Iris pigment epithelial cell (primary cell): ENCODE measurements at places on chromosomes 4 and X.

DNA sequence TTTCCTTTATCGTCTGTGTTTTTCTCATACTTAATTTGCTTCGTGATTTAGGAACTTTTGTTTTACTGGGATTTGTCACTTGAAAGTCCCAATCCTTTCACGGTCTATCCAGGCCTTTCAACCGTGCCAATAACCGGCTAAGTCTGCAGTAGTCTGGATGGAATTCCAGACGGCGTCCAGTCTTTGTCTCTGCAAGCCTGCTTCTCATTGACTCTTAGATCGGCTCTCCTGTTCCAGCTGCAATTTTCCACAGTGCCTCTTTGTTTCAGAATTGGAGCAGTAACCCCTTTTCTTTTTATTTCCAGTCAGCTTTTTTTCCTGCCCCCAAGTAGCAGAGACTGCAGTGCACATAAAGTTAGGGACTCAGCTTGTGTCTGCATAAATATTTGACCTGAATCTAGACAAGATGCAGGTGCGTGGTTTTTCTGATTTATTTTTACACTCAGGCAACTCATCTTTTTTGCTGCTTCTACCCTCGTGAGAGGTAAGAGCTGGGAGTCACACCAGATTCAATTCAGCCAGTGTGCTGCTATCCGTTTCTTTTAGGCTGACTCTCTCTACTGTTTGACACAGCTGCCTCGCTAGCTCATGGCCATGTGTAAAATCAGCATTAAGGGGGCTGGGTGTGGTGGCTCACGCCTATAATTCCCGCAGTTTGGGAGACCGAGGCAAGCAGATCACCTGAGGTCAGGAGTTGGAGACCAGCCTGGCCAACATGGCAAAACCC lies 37.4 kb upstream of the DHRSX start:
- DNase-seq, result no peak

DNA sequence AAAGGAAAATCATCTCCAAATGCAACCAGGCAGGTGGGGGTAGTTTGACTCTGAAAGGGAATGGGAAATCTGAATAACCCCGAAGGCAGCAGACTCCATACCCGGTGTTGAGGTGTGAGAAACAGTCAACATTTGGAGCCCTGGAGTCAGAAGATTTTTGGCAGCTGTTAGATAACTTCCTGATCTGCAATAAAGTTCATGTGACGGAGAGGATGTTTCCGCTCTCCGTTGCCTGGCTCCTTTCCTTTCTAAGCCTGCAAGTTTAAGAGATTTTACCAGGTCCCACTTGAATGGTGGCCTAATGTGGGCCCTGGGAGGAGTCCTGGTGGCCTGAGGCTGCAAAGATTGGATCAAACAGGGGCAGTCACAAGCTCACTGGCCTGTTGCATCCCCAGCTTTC lies 27.7 kb downstream of the HAND2 start:
- no peak for DNase-seq

DNA sequence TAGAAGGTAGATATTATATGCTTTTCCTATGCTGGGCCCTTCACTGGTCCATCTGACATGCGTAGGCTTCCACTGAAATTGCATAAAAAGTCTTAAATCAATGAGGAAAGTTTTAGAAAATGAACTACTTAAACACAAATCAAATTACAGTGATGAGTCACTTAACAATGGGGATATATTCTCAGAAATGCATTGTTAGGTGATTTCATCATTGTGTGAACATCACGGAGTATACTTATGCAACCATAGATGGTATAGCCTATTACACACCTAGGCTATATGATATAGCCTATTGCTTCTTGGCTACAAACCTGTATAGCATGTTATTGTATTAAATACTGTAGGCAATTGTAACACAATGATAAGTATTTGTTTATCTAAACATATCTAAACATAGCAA lies 10.3 kb downstream of the STAP1 start:
- DNase-seq, result peak; percentile 48

DNA sequence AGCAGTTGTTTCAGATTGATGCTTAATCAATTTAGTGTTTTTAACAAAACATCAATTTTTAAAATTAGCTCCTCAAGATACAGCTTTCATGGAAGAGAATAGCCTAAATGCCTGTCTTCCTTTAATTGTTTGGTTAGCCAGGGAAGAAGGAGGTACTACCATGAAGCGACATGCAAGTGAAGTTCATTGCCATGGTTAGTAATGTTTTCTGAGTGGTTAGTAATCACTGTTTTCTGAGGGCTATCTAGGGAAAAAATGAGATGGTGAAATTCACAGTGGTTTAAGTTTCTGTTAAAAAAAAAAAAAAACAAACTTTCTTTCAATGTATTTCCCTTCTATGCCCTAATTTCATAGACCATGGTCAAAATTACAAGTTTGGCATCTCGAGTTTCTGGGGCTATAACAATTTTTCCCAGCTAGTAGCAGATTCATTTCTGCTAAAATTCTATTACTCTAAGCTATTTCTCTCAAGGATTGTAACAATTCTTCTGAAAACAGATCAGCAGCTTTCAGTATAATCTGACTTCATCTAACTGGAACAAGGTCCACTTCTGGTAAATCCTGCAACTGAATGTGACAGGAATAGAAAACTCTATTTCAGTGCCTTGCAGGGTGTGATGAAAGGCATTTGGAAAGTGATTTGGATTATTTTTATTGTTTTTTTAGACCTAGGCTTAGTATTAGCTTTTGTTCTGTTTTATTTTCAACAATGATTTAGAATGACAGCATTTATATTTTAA lies 157.0 kb downstream of the PCDH18 start:
- DNase-seq, result no peak

GRCh38 chr4:26531491-26532116 lies 41.3 kb upstream of the CCKAR start:
- no peak for DNase-seq

- DNase-seq, result peak; percentile 75
Measured at GRCh38 chr4:73922766-73923630, 53.8 kb downstream of the CXCL1 start.

DNA sequence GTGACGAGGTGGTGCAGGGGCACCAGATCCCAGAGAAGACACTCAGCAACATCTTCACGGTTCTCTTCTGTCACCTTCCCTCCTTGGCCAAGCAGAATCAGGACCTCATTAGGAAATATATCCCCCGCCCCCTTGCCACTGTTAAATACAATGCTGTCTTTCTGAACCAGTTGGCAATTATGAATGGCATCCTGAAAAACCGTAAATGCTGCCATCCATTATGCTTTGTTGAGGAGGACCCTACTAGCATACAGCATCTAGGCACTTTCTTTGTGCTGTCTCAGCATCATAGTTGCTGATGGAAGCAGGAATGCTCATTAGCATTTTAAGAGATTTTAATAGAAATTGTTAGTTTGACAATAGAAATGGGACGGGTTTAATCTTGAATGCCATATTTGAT lies 138.5 kb downstream of the DCLK2 start:
- no peak for DNase-seq

DNA sequence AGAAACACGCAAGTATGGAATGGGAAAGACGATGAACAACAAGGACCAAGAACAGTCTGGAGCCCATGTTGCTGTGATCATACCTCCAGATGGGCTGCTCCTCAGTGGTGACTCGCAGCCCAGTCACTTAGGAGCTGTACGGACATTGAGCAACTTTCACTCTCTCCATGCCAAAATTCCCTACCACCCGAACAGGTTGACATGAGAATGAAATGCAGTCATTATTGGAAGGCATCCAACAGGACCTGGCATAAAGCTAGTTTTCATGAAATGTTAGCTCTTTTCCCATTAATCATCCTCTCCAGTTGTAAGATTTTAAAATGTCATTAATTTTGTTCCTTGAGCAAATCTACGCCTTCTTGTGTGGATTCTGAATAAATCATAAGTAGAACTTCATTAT lies 82.7 kb upstream of the GPM6B start:
- peak; percentile 91 for DNase-seq

DNA sequence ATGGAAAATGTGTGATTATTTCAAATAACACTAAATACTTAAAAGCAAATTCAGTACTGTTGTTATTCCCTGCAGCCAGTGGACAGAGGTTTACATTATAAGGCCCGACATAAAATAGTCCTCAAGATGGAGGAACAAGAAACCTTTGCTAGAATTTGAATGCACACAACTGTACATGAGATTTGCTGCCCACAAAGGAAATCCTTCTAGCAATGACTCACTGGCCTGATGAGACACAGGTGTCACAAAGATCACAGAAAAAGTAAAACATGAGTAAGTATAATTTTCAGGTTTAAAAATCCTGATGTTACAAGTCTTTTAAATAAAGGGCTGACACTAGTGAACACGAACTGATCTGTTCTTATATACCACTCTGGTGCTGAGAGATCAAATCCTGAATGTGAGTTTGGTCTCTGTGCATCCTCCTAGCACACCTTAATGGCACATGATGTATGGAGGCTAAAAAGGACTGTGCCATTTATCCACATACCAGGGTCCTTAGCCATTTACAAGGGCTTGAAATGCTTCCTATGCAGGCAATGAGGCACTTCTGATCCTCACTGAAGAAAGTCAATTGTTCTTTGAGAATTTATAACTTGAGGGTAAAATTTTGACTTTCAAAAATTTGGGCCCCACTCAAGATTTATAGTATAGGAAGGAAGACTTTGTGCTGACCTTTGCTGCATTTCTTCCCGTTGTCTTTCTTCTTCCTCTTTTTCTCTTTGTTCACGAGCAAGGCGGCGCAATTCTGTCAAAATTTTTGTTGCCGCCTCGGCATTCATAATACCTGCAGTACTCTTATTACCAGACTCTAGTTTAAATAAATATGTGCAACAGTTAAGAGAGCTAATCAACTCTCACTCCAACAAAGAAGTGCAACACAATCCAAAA lies 23.0 kb downstream of the MAP7D3 start:
- DNase-seq, result peak; percentile 51

DNA sequence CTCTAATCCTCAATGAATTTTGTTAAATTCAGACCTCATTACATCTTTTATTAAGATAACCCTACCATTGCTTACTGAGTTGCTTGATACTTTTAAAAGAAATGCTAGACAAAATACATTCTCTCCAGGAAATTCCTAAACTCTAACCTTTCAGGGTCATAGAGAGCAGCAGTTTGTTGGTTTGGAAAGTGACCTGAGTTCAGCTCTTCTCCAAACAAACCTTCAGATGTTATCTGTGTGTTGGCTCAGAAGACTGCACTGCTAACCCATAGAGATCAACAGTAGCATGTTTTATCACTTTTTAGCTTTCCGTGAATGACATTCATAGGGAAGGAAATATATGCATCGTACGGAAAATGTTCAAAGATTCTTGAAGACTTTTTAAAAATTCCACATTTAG lies 101.8 kb upstream of the VEGFC start:
- DNase-seq, result no peak

DNA sequence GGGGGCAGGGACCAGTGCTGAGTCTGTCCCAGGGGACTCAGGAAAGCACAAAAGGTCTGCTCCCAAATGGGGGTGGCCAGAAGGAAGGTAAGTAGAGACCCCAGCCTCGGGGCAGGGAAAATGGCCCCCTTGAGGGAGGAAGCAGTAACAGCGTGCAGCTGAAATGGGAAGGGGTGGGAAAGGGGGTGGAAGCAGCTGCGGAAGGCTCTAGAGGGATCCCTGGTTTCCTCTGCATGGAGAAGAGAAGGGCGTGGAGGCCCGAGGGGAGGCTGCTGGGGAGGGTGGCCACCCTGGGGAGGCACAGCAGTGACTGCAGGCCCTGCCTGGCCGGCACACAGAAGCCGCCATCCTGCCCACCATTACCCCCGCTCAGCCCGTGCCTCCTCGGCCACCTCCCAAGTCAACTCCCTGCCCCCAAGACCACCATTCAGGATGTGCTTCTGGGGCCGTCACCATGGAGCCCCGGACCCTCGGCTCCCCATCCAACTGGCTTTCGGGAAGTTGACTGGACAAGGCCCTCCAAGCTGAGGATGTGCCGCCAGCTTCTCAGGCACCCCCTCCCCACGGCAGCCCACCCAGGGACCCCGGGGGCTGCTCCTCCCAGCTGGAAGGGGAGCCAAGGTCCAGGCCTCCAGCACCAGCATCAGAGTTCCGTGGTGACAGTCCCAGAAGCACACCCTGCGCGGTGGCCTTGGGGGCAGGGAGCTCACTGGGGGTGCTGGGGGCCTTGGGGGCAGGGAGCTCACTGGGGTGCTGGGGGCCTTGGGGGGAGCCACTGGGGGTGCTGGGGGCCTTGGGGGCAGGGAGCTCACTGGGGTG lies 23.6 kb downstream of the CFAP99 start:
- no peak for DNase-seq

GRCh38 chrX:40922307-40922706 lies 162.9 kb upstream of the USP9X start:
- DNase-seq, result peak; percentile 91

- peak; percentile 20 for DNase-seq
Measured at GRCh38 chrX:53831662-53832635, 145.4 kb upstream of the HUWE1 start.

GRCh38 chr4:142383800-142384470 lies 462.2 kb downstream of the INPP4B start:
- DNase-seq, result no peak
